ENCODE measurements at places on chromosomes 1 and 21.

DNA sequence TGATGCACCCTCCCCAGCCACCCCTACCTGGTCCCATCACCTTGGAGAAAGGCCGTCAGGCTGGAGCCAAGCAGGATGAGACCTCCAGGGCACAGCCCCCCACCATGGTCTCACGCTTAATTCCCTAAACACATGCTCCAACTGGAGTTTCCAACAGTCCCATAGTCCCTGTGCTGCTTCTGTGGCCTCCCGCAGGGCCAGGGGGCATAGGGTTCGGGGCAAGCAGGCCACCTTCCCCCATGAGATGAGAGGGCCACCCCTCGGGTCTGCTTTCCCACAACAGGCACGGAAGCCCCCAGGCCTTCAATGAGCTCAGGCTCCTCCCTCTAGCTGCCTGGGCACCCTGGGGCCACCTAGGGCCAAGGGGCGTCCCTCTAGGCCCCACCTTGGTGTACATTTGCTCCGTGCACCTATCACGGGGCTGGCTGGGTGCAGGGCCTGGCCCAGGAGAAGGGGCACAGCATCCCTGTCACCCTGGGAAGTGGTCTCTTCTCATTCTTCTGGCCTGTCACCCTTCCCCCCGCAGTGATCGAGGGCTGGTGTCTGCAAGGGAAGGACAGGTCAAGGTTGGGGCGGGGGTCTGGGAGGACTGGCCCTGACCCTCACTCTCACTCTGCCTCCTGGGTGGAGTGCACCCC, 42.4 kb downstream of the TRIM11 start:
- no peak for DNase-seq

- DNase-seq = no peak
Observed at GRCh38 chr1:156126043-156126629, 11.6 kb downstream of the LMNA start.

DNA sequence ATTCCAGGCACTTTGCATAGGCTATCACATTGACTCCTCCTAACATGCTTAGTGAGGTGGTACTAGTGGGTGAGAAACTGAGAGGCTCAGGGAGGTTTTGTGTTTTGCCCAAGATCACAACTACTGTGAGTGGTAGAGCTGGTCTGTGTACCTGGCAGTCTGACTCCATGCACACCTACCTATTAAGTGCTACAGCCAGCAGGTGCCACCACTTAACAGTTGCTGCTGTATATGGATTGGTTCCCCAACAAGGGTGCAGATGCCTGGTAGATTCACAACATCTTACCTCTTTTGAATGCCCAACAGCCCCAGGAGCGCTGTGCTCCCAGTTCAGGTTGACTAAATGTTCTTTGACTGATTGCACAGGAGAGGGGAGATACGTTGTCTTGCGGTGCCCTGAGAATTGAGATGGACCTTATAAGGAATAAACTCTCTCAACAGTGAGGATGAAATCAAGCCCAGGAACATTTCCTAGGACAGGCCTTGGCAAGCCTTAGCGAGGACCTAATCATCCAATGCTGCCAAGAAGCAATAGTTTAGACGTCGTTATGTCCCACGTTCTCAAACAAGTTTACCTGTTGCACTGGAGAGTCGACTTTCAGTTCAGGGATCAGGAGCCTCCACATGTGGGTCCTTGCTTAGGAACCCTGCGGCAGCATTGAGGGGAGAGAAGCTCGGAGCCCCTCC, 78.9 kb upstream of the F3 start:
- no peak for DNase-seq

DNA sequence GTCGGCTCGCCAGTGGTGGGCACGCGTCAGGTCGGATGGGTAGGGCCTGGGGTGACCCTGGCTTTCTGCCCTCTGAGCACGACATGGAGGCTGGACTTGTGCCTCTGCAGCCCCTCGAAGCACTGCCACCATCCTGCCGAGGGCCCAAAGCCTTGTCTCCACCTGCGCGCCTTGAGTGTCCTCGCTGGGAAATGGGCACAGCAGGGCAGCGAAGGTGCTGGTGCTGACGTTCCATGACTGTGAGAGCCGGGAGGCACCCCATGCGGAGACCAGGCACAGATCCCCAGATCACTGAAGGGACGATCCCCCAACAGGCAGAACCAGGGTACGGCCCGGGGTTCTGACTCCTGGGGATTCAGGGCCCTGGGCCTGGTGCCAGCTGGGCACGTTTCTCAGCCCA, 60.3 kb downstream of the SIK1 start:
- DNase-seq = no peak

DNA sequence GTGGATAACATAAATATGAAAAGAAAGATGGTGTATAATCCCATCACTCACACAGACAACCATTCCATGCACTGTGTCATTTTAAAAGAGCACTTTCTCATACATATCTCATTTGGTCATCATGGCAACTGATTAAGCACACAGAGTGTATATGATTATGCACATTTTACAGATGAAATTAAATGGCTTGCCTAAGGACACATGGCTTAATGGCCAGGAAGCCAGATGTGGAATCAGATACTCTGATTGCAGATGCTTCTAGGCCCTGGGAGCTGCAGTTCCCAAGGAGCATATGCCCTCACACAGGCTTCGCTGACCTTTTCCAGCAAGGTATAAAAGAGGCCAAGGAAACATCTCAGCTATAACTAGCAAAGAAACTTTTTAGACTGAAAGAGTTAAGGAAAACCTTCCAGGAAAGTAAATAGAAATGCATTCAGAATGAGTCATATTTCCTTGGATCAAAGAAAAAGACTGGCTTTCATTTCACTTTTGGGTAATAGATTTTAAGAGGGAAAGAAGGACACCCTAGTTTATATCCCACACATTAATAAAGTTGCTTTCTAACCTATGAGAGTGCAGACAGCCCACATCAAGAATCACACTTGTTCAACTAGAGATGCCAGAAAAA, 19.6 kb upstream of the FAM89A start:
- DNase-seq = no peak

GRCh38 chr1:230271300-230272035, 154.7 kb downstream of the PGBD5 start:
- DNase-seq = no peak

- no peak for DNase-seq
Observed at GRCh38 chr21:41667136-41667535, 99.7 kb downstream of the RIPK4 start.

- DNase-seq = no peak
Observed at GRCh38 chr1:73755649-73756048, 442.3 kb downstream of the LRRIQ3 start.

DNA sequence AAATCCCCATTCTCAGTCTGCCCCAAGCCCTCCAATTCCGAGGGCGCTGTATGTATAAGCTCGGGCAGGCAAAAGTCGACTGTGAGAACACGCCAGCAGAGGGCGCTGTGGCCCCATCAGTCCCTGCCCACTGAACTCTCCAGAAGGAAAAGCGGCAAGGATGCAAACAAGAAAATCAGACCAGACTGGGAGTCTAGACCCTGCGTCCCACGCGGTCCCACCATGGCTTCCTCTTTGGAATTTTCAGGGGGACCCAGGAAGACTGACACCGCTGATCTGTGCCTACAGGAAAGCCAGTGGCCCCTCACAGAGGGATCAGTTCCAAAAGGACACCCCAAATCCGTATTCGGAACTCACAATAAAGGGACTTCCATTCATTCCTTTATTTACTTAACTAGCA, 19.5 kb downstream of the TEX35 start:
- peak; percentile 54 for DNase-seq

GRCh38 chr1:155697046-155697445, 8.2 kb downstream of the DAP3 start:
- no peak for DNase-seq

- no peak for DNase-seq
Observed at GRCh38 chr1:93876244-93876643, 2.8 kb downstream of the DNTTIP2 start.

DNA sequence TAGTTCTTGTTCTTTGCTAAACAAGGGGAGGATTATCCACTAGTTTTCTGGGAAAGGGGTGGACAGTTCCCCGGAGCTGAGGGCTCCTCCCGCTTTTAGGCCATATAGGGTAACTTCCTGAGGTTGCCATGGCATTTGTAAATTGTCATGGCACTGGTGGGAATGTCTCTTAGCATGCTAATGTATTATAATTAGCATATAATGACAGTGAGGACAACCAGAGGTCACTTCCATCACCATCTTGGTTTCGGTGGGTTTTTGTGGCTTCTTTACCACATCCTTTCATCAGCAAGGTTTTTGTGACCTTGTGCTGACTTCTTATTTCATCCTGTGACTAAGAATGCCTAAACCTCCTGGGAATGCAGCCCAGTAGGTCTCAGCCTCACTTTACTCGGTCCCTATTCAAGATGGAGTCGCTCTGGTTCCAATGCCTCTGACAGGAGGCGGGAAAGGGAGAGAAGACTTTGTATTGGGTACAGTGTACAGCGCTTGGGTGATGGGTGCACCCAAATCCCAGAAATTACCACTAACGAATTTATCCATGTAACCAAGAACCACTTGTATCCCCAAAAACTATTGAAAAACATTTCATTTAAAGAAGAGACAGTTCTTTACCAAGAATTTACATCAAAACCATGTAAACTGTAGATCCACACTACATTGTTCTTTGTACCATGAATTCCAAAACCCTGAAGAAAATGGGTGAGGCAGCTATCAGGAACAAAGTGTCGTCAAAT, 8.7 kb upstream of the SLC2A5 start:
- DNase-seq = no peak

GRCh38 chr1:95438218-95438948, 204.4 kb downstream of the RWDD3 start:
- no peak for DNase-seq

DNA sequence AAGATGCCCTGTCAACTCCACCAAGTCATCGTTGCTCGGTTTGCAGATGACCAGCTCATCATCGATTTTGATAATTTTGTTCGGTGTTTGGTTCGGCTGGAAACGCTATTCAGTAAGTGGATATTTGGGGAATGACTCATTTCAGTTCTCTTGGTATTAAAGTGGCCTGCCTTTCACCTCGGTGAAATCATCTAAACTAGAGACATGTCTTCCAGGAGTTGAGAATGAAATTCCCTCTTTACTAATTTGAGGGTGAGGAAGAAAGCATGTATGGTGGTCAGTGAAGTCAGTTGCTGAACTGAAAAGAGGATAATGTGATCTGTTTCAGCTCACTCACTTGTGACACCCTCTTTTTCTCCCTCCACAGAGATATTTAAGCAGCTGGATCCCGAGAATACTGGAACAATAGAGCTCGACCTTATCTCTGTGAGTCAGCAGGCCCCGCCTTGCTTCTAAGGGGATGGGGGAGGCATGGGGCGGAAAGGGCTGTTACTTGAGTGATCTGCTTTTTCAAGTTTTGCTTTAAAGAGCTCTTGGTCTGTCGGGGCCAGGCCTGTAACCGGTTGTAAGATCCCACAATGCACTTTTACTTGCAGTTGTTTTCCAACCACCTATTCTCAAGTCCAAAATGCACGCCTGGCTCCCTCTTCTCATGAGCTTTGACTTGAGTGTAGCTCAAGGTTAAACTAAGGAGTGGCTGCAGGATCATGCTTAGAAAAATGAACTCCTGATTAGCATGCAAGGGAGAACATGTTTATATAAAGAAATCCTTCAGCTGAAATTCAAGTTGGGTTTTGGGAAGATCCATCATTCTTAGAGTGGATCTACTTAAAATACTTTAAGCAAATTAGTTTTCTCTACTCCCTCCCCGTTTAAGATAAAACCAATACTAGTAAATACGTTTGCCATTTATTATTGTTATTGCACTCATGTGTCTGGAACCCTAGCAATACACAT, 59.8 kb downstream of the CAPN2 start:
- DNase-seq = no peak

- peak; percentile 84 for DNase-seq
Observed at GRCh38 chr1:153796786-153797659, 21.8 kb downstream of the SLC27A3 start.

DNA sequence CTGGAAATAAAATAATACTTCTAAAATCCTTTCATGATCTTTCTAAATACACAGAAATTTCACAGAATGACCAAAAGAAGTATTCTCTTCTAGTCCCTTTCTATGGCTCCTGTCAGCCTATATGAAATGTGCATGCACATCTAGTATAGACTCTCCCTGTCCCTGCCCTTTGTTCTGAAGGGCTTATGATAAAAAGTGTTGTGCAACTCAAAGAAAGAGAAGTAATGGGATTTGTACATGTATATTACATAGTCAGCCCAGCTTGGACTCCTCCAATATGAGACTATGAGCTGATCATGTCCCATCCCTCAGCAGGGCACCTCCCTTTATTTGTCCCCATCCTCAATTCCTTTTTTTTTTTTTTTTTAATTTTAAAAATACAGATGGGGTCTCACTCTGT, 42.1 kb upstream of the LAX1 start:
- no peak for DNase-seq

DNA sequence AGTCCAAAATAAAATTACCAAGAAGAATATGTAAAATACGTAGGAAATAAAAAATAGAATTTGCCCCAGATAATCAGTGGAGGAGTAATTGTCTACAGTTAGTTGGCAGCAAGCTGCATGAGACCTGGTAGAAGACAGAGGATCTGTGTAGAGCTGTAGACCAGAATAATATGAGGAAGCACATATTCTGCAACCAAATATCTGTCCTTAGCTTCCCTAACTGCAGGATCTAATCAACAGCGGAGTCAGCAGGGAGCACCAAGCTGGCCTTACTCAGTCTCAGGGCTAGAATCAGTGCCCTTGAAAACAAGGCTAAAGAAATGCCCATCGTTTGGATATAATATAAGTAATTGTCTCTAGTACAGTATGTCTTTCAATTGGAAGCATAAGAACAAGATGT, 6.1 kb upstream of the GCSAML start:
- DNase-seq = no peak

GRCh38 chr1:77036560-77036959, 169.3 kb downstream of the ST6GALNAC5 start:
- DNase-seq = no peak

- DNase-seq = no peak
Observed at GRCh38 chr1:182359645-182360044, 31.9 kb downstream of the GLUL start.

- DNase-seq = no peak
Observed at GRCh38 chr1:63882048-63882704, 108.4 kb downstream of the ROR1 start.

DNA sequence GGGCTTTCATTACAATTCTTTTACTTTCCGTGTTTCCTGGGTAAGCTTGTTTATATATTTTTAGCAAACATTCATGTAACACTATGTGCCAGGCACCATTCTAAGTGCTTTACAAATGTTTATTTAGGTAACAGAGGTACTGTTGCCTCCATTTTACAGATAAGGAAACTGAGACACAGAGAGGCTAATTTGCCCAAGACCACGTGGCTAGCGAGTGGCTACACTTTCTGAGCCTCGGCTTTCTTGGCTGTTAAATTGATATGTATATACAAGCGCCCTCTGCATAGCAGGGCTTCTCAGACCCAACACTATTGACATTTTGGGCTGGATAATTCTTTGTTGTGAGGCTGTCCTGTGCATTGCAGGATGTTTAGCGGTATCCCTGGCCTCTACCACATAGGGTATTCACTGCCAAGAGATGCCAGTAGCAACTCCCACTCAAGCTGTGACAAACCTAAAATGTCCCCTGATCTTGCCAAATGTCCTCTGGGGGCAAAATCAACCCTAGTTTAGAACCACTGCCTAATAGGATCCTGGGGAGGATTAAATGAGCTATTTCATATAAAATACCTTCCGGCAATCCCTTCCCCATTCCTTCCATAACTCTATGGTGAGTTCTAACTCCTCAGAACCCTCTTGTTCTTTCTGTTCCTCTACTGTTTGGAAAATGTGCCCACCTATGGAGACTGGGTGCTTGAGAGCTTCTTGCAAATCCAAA, 17.2 kb upstream of the ID3 start:
- DNase-seq = no peak
